Left lung (tissue), 14 donors: ENCODE measurements at places on chromosomes 11 and 22. TPM values are rescaled to one million over a fixed set of nuclear protein-coding genes. Genes with fewer than 3 reads are reported as not detected.

GRCh38 chr22:27454807-27455450 is 346.6 kb downstream of the MN1 start:
- no peak for DNase-seq

DNA sequence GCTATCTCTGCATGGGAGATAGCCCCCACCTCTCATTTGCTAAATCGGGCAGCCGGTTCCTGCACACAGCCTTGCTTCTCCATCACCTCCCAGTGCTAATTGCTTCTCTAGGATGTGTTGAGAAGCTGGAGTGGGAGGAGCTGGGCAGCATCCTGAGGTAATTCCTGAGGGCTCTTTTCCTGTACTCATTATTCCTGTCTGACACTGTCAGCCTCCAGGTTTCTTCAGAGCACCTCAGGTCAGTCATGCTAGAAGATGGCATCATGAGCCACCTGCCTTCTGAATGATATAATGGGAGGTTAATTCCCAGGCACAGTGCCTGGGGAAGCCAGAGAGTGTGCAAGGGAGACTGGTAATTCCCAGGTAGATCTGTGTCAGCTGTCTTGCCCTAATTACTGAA is 133.0 kb downstream of the RAB38 start:
- no peak for DNase-seq

DNA sequence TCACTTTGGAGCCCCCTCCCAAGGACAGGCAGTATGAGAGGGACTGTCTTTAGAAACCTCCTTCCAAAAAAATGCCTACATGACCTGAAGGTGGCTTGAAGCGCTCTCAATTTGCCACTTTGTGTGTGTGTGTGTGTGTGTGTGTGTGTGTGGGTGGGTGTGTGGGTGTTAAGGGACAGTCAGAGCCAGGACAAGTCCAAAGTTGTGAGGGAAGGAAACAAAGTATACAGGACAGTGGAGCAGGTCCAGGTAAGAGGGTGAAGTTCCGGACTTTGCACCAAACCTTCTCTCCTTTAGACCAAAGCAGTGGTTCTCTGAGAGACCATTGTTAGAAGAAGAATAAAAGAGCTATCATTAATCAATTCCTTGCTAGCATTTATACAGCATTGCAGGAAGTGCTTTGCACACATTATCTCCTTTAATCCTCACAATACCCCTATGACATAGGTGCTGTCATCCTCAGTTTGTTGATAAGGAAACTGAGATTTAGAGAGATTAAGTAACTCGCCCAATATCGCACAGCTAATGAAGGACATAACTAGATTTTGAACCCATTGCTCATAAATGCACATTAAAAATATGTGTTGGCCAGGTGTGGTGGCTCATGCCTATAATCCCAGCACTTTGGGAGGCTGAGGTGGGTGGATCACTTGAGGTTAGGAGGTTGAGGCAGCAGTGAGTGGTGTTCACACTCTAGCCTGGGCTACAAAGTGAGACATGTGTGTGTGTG is 12.4 kb upstream of the SLC5A1 start:
- no peak for DNase-seq

DNA sequence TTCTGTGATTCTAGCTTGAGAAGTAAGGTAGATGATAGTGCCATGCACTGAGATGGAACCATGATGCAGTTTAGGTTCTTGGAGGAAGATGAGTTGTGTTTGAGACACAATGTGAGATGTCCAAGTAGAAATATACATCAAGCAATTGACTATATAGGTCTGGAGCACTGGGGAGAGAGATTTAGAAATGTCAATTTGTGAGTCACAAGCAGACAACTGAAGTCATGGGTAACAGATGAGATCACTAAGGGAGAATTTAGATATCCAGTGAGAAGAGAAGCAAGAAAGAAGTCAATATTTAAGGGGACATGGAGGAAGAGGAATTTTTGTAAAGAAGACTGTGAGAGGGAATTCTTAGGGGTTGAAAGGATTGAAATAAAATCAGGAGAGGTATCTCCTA is 65.1 kb upstream of the RRAS2 start:
- no peak for DNase-seq

GRCh38 chr11:69014084-69014851 is 1.2 kb upstream of the MRGPRF start:
- peak; percentile 75 for DNase-seq

- DNase-seq, result no peak
These were observed 23.1 kb upstream of the LDHA start for GRCh38 chr11:18371279-18371678.

- no peak for DNase-seq
These were observed 93.7 kb downstream of the ZC3H12C start for GRCh38 chr11:110186867-110187266.

- DNase-seq, result no peak
These were observed 2.4 kb upstream of the SAAL1 start for GRCh38 chr11:18108254-18108653.

DNA sequence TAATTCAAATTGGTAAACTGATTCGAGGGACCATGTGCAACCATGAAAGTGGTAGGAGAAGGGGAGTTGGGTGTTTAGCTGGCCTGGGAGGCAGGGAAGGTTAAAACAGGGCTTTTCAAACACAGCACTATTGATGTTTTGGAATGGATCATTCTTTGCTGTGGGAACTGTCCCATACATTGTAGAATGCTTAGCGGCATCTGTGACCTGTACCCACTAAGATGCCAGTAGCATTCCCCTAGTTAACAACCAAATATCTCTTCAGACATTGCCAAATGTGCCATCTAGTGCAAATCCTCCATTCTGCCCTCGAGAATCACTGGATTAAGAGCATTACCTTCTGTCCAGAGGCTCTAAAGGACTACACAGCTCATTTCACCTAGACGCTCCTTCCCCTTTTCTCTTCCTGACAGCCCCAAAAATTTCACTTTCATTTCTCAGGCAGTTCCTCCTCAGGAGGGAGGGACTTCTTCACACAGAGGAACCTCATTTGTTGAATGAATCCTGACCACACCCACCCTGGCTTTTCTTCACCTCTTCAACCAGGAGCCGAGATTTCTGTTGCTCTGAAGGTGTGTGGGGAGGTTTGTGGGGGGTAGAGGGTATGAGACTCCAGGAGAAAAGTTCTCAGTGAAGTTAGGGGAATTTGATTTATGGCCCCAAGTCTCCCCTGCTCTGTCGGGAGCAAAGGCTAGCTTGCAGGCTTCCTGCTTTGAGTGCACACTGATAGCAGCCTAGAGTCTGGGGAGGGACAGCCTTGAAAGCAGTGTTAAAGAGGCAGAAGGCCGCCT is at the start of gene TRIM34:
TRIM34 (plus strand) TSS at position 513 of the 791 bp plus-strand sequence. CDS start 7,331 bp downstream, outside the sequence.
- no peak for DNase-seq

DNA sequence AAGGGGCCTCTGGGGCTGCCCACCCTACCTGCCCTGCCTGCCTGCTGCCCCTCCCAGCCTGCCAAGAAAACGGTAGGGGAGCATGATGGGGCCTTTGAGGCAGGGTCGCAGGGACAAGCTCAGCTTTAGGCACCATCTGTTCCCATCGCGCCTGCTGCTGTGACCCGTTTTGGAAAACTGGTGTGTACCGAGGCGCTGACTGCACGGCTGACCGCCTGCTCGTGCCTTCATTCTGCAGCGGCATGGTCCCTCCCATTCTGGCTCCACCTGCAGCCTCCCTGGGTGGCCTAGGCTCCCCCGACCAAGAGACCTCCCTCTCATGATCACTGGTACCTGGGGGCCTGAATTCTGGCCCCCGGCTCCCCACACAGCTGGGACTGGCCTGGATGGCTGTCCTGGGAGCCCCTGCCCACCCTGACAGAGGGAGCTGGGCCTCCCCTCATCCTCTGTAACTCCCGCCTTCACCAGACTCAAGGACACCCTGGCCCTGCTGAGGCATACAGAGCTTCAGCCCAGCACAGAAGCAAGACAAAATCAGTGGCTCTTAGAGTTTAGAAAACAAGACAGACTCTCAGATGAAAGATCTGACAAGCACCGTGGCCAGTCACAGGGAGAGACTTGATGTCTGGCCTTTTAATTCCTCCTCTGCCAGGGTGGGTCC is 6.5 kb upstream of the MYRF start:
- no peak for DNase-seq

The KCTD14 gene
- 7.6 TPM for polyA plus RNA-seq

The TRIM49 gene
- polyA plus RNA-seq, result not detected
